ENCODE measurements at places on chromosomes 6 and 20.
A peak's percentile ranks its signal among the peaks of the same experiment; 100 is the strongest.

DNA sequence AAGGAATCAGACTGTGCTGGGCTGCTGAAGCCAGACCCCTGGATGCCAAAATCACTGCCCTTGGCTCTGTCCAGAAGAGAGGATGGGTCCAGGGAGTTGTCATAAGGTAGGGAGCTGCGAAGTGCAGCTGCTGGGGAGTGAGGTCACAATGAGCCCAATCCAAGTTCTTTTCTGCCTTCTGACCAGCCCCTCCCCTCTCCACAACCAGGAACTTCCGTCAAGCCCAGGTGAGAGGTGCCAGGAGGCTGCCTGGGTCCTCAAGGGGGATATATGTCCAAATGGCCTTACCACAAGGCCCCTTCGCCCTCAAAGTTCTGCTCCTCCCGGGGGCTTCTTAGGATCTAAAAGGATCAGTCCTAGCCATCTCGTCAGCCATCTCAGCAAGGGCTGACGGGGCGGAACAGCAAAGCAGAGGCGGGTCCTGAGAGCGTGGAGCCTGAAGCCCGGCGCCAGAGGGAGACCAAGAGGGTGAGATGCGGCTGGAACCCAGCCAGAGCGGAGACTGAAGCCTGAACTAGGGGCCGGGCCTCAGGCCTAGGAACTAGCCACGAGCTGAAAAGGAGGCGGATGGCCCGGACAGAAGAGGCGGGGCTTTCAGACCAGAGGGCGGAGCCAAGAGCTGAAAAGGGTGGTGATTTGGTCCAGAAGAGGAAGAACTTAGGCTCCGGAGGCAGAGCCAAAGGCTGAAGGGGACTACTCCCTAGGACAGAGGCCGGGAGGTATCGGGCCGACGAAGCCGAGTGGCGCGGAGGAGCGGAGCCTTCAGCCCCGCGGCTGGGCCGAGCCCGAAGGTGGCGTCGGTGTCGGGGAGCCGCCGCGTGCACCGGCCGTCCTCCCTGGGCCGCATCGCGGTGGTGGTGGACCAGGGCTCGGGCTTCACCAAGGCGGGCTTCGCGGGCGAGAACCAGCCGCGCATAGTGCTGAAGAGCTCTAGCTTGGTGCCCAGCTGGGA, at the start of gene ACTL10:
ACTL10 (plus strand) TSS at position 651 of the 952 bp plus-strand sequence. CDS start 555 bp downstream, outside the sequence.
- peak; percentile 85 for DNase-seq

DNA sequence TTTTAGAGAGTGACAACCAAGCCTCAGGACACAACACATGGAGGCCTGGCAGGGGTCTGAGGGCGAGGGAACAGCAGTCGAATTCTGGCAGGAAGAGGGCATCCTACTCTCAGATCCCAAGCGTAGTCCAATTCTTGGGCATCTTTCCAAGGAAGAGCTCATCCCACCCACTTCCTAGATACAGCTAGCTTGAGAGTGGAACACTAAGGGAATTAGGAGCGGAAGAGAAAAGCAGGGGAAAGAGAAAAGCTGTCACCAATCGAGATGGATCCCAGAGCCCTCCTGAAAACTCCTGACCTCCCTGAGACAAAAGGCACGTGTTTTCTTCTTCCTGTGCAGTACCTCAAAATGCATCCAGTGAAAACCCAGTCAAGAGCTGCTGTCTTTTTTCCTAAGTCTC, 67.1 kb downstream of the GFOD1 start:
- DNase-seq = no peak

DNA sequence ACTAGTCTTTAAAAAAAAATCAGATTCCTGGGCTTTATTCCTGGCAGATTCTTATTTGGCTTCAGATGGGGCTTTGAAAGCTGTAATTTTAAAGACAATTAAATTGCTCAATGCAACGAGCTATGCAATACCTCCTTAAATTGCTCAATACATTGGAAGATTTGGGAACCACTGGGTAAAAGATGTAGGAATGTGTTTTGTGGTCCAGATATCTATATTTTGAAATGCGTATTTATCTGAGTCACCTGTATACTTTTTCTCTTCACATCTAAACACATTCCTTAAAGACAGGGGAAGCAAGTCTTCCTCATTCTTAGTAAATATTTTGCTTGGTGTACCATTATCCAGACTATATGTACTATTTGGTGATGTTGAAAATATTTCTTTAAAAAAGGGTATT, 29.6 kb upstream of the MAP7 start:
- no peak for DNase-seq

DNA sequence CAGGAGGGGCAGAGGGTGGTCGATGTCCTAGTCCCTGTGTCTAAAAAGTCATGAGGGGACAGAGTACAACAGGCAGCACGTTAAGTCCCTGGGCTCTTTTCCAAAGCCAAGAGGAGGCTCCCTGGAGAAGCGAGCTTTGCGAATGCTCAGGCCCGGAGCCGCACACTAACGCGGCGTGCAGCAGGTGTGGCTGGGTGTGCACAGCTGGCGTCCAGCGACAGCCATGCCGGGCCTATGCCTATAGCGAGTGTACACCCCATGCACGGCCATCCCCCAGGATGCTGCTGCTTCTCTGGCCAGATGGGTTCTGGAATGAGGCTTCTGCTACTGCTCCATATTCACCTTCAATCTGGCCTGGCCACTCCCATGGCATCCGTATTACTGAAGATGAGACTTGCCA, 131.3 kb downstream of the PRND start:
- no peak for DNase-seq

- no peak for DNase-seq
Observed at GRCh38 chr6:148700741-148701311, 46.0 kb upstream of the UST start.

- DNase-seq = no peak
Observed at GRCh38 chr6:152310371-152310954, 326.7 kb downstream of the SYNE1 start.

- DNase-seq = no peak
Observed at GRCh38 chr6:121236984-121237383, 97.3 kb downstream of the TBC1D32 start.

DNA sequence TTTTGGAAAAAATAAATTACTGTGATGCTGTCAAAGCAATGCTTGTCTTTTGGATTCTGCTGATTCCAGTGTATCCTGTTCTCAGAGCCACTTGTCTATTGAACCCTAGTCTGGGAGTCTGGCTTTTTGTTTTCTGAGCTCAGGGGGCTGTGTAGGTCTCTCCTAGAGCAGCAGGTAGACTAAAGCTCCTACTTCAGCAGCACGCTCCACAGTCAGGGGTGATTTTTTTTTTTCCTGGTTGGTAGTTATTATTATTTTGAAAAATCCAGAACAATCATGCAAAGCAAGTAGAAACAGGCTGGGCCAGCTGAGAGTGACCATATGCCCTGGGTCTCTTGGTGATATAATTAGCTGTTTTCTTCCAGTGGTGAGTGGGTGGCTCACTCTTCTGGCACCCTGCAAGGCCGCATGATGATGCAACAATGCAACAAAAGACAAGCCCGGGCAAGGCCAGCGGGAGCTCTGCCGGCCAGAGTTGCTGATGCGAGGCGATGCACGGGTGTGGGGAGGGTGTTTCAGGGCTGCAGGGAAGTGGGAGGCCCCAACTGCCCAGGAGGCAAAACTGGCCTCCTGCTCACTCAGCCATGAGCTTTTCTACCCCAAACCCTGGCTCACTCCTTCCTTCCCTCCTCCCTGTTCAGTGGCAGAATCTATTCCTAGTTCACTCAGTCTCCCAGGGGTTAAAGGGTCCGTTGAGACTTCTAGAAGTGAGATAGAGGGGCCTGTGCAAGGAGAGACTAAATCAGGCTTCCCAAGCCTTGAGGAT, 11.5 kb upstream of the CDKN1A start:
- peak; percentile 91 for DNase-seq

DNA sequence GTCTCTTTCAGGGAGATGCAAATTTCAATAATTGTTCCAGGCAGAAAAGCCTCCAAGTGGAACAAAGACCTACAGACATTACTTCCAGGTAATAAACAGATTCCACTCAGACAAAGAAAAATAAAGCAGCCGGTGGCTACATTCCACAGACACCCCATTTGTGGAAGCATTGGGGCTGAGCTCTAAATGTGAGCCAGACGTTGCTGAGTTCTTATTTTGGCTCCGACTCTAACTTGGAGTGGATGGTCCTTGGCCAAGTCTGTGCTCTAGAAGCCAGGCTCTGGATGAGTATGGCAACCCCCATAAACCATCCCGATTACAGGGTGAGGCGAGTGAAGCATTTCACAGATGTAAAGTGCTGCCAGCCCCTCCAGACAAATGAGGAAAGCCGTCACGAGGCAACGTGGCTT, 6.6 kb downstream of the TRAM2 start:
- DNase-seq = no peak

DNA sequence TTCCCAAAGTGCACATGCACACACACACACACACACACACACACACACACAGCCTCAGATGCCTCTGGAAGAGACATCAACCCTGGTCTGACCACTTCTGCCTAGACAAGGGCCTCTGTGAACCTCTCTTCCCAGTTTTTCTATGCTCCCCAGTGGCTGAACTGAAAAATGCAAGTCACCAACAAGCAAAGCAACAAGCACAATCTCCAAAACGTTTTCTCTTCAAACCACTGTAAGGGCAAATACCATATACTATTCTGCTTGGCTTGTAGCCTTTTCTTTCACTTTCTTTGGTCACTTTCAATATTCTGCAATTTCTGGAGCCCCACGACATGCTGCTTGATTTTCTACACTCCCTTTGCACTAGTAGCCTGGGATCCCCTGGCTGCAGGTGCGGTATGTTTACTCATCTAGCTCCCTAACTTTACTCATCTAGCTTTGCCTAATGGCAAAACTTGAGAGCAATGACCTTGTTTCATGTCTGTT, 121.4 kb upstream of the DST start:
- no peak for DNase-seq

DNA sequence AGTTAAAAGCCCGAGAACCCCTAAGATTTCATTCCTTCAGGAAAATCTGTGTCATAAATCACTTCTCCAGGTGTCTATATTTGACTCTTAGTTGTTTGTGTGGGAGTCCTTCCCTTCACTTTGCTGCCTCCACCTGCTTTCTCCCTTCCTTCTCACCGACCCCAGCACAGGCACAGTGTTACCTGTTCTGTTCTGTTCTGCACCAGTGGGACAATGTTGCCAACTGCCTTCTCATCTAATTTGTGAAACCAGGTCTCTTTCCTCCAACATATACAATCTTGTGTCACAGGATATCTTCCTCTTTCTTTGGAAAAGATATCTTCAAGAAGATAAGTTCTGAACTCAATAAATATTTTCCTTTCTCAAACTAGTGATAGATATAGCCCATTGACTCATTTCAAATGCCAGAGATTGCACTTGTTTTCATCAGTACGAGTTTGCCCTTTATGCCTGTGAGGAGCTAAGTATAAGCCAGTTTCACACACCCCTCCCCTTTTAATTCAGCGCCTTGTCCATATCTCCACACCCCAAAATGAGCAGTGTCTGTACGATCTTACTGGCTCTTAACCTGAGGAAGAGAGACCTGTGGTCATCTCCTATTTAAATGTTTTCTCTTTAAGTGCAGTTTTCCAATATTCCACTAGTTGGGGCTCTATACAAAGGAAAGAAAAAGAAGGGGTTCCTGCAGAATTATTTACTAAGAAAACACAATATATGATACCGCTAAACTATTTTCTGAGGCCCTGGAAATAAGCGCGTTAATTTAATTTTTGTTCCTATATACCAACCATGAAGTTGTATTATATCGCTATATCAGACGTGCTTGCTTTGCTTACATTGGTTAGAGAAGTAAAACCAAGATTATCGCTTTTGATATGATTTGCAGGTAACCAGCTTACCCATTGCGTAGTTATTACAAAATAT, 81.6 kb upstream of the PREP start:
- DNase-seq = no peak

- no peak for DNase-seq
Observed at GRCh38 chr6:109172101-109172746, 76.9 kb downstream of the CEP57L1 start.

- no peak for DNase-seq
Observed at GRCh38 chr20:2694519-2694918, 1.9 kb downstream of the EBF4 start.

DNA sequence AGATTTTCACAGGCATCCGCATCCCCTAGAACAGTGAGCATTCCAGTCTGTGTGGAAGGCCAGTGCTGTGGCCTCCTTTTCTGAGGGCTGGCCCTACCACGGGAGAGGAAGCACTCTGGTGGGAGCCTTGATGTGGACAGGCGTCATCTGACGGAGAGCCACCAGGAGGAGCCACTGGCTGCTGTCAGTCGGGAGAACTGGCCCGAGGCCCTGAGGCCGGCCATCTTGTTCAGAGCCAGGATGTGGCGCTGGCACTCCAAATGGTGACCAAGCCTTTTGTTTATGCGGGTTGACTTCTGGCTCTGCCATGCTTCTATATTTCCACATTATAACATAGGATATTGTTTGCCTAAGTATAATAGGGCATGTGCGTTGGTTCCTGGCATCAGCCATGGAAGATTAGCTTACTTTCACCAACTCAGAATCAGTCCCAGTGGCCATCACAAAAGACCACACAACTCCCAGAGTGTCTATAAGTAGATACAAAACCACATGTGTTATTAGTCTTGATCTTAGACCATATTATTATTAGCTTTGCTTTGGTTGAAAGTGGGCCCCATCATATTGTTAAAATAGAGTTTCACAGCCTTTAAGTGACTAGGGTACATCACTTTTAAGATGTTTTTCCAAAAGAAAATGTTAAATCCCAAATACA, 273.9 kb upstream of the TAB2 start:
- no peak for DNase-seq

DNA sequence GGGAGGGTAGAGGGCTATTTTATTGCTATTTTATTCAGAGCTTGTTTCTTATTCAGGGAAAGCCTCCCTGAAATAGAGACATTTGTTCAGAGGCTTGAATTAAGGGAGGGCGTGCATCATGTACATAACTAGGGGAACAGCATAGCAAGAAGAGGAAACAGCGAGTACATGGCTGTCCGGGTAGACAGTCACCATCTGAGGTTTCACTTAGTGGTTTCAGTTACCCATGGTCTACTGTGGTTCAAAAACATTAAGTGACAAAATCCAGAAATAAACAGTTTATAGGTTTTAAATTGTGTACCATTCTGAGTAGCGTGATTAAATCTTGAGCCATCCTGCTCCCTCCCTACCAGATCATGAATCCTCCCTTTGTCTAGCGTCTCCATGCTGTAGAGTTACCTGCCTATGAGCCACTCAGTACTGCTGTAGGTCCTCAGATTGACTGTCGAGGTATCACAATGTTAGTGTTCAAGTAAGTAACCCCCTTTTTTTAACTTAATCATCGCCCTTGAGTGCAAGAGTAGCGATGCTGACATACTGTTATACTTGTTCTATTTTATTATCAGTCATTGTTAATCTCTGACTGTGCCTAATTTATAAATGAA, 791.5 kb downstream of the TFAP2A start:
- no peak for DNase-seq

- no peak for DNase-seq
Observed at GRCh38 chr20:62097881-62098407, 24.3 kb upstream of the LSM14B start.

DNA sequence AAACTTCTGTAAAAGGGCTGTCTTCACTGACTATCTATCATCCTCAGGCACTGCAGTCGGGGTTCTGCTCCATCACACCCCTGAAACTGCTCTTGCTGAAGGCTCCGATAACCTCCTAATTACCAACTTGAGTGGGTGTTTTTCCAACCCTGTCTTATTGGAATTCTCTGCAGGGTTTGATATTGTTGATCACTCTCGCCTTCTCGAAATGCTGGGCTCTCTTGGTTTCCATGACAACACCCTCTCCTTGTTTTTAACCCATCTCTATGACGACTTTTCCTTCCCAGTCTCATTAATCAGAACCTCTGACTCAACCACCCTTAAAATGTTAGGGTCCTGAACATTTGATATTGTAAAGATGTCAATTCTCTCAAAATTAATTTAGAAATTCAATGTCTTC, 39.4 kb upstream of the NNAT start:
- DNase-seq = no peak

- peak; percentile 64 for DNase-seq
Observed at GRCh38 chr20:49510562-49511122, 28.2 kb upstream of the KCNB1 start.

Measured in gastrocnemius medialis (tissue), 4 donors.